ENCODE measurements at places on chromosomes 4 and X.

GRCh38 chr4:94304365-94304971 lies 38.2 kb downstream of the HPGDS start:
- peak; percentile 12 for DNase-seq

DNA sequence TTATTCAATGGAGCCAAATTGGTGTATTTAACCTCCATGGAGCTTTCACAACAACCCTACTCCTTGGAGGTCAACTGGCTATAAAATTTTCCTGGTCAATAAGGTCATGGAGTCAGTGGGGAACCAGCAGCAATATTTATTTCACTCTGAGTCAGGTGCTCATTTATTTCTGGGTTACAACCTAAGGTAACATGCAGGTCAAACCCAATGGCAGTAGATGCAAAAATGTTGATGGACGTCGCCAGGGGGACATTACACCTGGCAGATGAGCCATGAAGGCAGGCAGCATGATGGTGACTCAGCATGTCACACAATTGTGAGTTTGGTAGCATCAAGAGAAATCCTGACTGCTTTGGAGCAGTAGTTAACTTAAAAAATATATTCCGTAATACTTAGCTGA lies 514.1 kb downstream of the IL15 start:
- DNase-seq = no peak

- DNase-seq = no peak
Observed at GRCh38 chr4:97994765-97995465, 148.4 kb downstream of the STPG2 start.

- DNase-seq = no peak
Observed at GRCh38 chr4:73661646-73662119, 41.4 kb upstream of the RASSF6 start.

- no peak for DNase-seq
Observed at GRCh38 chr4:183675625-183676024, 16.5 kb downstream of the TRAPPC11 start.

- no peak for DNase-seq
Observed at GRCh38 chr4:147787204-147787603, 55.3 kb downstream of the ARHGAP10 start.

GRCh38 chrX:120428309-120428708 lies 40.8 kb downstream of the LAMP2 start:
- no peak for DNase-seq
